ENCODE measurements at places on chromosomes 5 and 9.

DNA sequence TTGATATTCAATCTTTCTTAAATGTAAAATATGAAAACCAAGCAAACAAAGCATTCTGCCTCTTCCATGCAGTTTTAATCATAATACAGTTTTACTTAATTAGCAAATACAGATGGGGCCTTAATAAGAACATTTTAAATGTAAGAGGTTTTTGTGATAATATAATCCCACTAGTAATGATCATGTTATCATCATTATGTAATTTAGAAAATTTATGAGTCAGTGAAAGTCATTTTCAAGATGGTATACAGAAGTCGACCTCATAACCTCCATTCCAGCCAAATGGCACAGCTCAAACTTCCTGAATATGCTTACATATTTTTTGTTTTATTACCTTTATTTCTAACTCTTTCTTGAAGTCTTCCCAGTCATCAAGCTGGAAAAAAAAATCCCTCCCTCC, 102.2 kb upstream of the GNA14 start:
- no peak for DNase-seq

DNA sequence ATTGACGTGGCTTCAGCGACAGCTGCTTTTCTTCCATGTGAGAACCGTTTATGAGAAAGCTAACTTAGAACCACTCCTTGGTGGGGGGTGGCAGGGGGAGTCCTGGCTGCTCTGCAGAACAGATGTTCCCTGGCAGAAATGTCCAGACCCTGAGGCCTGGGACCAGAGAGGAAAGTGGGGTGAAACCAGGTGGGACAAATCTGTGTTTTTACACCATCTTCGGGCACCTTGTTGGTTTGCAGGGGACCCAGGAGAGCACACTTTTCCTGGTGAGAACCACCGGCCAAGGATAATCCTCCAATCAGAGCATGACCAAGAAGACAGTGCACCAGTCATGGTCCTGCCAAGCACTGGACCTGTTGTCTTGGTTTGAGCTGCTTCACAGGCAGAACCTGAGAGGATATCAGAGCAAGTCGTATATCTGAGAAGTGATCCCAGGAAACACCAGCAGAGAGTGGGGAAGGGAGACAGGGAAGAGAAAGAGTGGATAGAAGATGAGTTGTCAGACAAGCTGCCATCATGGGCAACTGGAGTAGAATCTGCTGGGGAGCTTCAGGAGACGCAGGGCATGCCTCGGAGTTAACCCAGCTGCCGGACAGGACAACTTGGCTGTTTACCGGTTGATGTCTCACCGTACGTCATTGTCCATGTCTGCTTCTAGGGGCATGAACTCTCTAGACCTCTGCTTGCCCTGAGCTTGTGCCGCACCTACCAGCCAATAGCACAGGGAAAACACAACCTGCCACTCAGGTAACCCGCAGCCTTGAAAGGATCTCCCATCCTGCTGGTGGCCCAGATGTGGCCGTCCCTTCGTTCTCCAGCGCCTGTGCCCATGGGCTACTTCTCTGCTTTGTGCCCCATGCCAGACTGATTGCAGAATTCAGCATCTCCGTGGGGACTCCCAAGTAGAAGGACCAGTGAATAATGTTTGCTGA, 178.4 kb upstream of the MVB12B start:
- no peak for DNase-seq

DNA sequence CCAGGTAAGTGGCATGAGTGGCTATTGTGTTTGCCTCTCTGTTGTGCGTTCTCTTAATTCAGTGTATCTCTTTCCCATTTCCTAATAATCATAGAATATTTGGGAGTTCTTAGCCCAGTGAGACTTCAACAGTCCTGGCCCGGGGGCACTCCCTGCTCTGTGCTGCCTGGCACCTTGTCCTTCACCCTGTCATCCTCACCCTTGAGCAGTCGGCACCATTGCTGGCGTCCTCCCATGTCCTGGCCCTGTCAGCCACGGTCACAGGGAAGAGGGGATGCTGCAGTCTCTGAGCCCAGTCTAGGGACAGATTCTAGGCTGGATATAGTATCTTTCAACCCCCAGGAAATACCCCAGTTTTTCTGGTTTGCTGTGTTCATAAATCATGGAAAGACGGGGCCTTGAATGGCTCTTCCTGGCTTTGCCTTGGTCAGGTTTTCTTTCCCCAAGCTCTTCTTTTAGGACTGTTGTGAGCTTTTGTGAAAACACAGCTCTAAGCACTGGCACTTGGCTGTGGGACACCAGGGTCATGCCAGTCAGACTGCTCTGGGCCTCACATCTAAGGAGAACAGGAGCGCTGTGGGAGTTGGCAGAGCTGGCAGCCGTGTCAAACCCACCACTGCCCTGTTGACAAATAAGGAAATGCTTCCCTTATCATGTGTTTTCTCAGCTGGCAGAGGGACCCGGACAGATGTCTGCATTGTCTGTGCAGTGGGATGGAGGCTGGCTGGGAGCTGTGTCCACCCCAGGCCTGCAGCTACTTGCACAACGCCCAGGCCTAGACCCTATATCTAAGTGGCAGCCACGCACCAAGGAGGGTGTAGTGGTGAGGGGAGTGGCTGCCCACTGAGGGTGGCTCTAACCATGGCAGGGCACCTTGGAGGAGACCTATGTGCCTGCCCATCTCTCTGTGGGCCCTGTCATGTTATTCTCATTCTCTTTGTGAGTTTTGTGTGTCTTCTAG, 378.6 kb downstream of the ICE1 start:
- no peak for DNase-seq

DNA sequence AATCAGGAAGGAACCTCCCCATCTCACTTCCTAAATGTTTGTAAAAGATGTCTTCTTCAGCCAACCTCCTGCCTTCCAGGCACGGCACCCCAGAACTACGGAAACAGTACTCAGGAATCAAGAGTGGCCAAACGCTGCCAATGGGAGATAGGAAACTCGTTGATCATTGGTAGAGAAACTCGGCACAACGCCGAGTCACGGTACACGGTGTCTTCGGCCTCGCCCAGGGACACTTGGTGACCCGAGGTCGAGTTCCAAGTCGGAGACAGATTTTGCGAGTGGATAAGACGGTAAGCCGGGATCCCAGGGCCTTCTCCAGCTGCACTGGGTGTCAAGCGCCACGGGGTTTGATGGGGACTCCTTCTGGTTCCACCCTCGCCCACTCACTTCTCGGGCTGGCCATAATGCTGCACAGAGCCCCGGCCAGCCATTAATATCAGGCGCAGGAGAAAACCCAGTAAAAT, 343 bp downstream of the KIAA0825 start:
- DNase-seq: peak; percentile 43

- DNase-seq: no peak
Measured at GRCh38 chr9:126474786-126475485, 138.8 kb upstream of the LMX1B start.

GRCh38 chr9:21995666-21996398, 1.2 kb downstream of the CDKN2B-AS1 start:
- DNase-seq: peak; percentile 28

- no peak for DNase-seq
Measured at GRCh38 chr5:37071487-37071886, 177.7 kb downstream of the CPLANE1 start.

DNA sequence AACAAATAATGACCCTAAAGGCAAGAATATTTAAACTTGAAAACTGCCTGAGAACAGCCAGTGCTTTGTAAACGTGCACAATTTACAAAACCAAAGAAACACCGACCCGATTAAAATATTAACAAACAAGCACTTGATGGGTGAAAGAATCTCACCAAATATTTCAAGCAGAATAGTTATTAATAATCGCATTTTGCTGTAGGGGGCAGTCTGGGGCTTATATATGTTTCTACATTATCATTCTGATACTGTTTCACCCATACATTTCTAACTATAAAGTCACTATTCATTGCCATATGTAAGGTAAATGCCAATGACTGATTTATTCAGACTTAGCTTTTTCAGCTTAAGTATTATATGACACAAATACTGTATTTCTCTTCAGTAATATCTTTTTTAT, 37.7 kb downstream of the UBAP2 start:
- no peak for DNase-seq

DNA sequence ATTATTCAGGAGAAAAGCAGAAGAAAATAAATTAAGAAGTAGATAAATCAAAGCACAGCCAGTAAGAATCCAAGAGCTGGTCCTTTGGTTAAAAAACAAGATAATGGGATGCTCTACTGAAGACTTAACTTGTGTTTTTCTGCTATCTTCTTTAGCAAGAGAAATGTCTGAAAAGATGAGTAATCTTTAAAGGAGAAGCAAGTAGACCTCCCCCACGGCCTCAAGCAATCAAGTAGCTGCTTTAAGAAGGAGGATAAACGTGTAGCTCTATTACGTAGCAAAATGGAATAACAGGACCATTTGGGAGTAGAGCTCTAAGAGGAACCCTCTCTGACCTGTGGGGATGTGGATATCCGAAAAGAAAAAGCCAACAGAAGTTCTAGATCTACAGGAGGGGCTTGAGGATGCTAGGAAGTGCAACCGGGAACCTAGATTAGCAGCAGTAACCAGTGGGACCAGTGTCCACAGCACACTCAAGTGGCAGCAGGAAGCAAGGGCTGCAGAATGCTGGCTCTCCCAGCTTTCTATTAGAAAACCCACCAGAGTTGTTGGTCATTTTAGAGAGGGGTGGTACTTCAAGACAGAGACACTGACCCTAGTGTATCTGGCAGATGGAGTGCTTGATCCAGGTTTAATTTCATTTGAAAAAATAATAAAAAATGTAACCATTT, 185.4 kb downstream of the GABBR2 start:
- DNase-seq: no peak

DNA sequence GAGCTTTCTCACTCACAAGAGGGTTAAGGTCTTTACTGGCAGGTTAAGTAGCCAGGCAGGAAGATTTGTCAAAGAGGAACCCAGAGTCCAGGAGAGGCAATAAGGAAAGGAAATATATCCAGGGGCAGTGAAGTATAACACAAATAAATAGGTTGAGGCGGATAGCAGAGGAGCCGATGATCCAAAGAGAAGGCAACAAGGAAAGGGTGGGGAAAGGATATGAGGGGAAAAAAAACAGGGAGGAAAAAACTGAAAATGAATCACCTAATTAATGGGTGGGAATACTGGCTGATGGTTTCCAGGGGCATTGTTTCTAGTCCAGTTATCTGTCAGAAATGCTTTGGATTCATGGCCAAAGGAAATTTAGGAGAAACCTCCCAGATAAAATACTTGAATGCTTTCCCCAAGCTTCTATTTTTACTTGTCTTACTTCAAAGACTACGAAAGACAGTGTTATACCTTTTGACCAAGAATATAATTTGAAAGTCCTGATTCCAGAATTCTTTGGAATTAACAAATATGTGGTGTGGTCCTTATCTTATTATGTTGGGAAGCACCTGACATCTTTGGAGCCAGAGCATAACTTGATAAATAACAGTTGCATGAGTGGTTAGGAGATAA, 146.5 kb downstream of the AOPEP start:
- no peak for DNase-seq

DNA sequence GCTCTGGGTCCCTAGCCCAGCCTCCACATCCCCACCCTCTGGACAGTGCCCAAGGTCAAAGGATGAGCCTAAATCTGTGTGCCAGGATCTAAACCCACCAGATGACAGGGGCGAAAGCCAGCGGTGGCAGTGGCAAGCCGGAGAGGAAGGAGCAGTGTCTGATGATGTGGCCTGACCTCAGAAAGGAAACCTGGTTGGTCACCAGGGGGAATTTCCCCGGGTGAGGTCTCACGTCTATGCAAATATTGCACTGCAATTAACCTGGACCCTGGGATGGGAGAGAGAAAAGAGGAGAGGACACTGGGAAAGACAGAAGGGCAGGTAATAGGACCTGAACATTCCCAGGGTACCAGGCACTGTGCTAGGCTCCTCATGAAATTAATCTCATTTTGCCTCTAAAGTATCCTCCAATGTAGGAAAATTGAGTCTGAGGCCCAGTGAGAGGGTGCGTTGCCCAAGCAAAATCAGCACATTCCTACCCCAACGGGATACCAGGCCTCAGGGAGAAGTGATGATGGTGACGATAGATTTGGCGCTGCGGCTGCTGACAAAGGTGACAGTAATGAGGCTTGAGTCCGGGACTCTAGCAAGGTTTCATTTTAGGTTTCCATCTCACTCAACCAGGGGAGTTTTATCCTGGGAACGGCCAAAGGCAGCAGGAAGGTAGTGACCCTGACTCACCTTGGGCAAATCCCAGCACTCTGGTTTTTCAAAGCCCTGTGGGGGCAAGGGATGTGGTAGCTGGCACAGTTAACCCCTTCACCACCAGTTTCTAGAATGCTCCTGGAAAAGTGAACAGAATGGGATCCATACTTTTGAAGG, 13.4 kb upstream of the TNIP1 start:
- DNase-seq: no peak

- no peak for DNase-seq
Measured at GRCh38 chr5:177575488-177575887, 16.5 kb upstream of the TMED9 start.

- no peak for DNase-seq
Measured at GRCh38 chr9:121865060-121865459, 213.6 kb downstream of the DAB2IP start.

Measured in stromal cell of bone marrow (primary cell).